Iris pigment epithelial cell (primary cell): ENCODE measurements at places on chromosomes 2 and 18.

GRCh38 chr2:25722224-25722623, 48.8 kb upstream of the DTNB start:
- no peak for DNase-seq

DNA sequence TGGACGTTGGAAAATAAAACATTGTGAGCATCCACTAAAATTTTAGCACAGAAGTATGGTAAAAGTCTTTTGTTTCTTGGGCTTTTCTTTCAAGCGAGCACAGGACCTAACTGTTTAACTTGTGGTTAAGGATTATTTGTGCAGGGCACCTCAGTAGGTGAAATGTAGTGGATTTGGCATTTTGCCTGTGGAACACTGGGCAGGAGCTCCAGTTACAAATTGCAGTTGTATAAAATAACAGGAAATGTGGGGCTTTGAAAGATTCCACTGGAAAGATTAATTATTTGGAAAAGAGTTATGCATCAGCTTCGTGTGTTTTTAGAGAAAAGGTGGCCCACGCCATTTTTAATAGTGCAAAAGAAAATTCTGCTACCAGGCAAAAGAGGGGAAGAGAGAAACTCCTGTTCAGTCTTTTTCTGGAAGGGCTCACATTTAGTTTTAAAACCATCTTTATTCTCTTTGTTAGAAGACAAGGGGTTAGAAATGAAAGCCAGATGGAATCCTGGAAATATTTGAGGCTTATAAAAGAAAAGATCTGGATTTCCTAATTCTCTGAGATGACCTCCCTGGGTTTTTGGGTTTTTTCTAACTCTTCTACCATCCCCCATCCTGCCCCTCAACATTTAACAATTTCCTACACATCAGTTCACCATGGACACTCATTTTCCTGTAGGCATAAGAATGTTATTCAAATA, 144.3 kb upstream of the SERTAD2 start:
- DNase-seq = peak; percentile 56

- DNase-seq = no peak
These were observed 44.1 kb upstream of the CYRIA start for GRCh38 chr2:16709769-16710168.

- DNase-seq = no peak
These were observed 21.7 kb downstream of the ASPRV1 start for GRCh38 chr2:69939722-69940121.

GRCh38 chr2:105749583-105750400, 5.1 kb downstream of the NCK2 start:
- DNase-seq = peak; percentile 94

GRCh38 chr2:235170016-235170415, 218.2 kb downstream of the SH3BP4 start:
- DNase-seq = peak; percentile 79

GRCh38 chr18:21602299-21602587, 1.7 kb upstream of the ESCO1 start:
- no peak for DNase-seq

- DNase-seq = peak; percentile 40
These were observed 29.8 kb upstream of the TAF1B start for GRCh38 chr2:9813312-9814128.

DNA sequence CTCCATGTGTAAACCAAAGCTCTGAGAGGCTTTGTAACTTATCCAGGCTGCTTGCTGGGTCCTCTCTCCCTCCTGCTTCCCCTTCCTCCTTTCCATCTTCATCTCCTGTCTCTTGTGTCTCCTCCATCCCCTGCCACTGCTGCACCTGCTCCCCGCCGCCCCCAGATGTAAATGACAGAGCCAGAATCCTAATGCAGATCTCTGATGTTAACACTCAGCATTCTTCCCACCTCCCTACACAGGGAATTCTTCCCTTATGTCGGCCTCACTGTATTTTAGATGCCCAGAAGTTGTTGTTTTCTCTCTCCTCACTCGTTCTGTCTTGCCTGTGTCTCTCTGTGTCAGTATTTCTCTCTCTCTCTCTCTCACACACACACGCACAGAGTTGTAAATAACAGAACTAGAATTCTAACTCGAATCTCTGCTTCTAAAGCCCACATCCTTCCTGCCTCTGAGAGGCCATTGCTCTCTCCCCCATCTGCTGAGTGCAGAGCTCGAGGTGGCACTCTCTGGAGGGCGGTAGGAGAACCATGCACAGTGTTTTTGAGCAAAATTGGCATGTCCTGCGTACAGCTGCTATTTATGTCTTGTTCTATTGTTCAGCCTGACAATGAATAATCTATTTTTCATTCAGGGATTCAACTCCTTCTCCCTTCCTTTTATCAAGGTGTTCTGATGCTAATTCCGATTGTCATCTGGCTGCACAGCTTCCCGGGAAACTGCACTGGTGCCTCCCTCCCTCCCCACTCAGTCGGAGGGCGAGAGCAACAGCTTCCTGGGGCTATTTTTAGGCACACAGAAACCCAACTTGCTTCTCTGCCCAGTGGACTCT, 219.9 kb downstream of the SH3RF3 start:
- DNase-seq = no peak

DNA sequence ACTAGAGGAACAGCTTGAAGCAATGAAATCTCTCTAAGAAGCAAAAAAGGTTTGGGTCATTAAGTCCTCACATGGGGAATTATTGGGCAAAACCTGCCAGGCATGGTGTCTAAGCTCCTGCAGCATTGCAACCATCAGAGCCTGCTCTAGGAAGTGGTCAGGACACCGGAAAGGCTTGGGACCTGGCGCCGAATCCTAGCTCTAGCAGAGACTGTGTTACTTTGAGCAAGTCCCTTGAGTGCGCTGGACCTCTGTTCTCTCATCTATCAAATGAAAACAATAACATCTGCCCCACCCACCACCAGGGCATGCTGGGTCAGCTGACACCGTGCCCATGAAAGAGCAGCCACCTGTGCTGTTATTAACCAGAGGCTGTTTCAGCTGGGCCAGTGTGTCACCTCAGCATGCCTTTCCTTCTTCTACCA, 6.3 kb downstream of the TMEM127 start:
- DNase-seq = no peak

- no peak for DNase-seq
These were observed 142.4 kb upstream of the RASGRP3 start for GRCh38 chr2:33334083-33334482.

GRCh38 chr2:8115966-8116365, 565.9 kb upstream of the ID2 start:
- DNase-seq = no peak

GRCh38 chr2:169507698-169508097, 1.8 kb upstream of the KLHL41 start:
- peak; percentile 81 for DNase-seq

DNA sequence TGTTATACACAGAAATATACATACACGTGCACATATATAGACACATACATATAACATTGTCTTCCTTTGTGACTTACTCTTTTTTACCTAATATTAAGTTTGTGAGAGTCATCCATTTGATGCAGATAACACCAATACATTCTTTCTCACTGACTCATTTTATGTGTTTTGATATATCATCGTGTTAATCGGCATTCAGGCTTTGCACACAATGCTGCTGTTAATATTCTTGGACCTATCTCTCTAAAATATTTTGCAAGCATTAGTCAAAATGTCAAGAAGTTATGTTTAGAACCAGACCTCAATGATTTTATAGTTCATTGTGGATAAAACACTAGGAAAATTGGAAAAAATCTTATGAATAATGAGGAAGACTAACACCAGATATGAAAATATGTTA, 441.1 kb downstream of the LRATD1 start:
- DNase-seq = no peak

DNA sequence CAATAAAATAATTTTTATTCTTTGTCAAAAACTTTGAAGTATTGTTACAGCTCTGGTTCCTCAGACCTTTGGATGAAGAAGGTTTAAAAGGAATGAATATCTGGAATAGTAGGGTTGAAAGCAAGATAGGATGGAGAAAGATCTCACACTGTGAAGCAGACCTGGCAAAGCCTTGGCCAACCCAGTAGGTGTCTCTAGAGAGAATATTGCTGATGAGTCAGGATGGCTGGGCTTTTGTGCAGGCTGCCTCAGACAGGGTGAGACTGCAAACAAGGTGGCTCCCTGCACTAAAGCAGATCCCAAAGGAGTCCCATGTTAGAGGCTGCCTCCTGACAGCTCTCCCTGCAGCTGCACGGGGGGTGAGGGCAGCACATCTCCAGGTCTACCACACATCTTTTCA, 226.0 kb upstream of the ITGA4 start:
- DNase-seq = no peak

DNA sequence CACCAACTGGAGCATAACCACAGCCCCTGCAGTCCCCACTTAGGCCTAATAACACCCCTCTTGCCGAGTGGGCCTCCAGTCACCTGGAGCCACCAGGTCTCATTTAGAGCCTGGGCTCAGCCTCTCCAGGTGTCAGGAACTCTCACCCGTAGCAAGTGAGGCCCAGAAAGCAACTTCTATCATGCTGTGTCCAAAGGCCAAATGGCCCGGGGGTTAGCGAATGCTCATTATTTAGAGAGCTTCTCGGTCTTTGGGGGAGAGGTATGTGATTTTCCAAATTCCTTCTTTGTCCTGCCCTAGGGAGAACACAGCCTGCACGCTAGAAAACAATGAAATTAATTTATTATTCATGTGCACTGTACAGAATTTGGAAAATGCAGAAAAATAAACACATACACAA, 109.9 kb upstream of the PTPRM start:
- DNase-seq = no peak

DNA sequence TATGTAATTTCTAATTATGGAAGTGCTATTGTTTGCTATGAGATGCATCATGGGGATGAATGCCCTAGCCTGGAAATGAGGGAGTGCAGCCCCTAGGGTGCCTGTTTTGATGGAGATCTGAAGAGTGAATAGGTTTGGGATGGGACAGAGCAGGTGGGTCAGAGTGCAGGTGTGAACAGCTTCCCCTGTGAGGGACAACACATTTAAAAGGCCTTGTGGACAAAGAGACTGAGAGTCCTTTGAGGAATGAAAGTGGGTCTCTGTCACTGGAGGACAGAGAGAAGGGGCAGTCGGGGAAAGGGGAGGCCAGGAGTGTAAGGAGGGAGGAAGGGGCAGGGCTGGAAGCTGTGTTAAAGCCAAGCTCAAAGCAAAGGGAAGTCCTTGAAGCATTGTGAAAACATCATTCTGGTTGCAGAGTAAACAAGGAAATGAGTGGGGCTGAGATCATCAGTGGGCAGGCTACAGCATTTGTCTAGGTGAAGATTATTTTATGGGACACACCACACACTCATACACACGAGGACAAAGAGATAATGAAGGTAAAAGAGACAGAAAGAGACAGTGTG, 877.6 kb downstream of the SLC4A3 start:
- DNase-seq = peak; percentile 84

- peak; percentile 77 for DNase-seq
These were observed 576.4 kb upstream of the PIK3C3 start for GRCh38 chr18:41378598-41378997.

DNA sequence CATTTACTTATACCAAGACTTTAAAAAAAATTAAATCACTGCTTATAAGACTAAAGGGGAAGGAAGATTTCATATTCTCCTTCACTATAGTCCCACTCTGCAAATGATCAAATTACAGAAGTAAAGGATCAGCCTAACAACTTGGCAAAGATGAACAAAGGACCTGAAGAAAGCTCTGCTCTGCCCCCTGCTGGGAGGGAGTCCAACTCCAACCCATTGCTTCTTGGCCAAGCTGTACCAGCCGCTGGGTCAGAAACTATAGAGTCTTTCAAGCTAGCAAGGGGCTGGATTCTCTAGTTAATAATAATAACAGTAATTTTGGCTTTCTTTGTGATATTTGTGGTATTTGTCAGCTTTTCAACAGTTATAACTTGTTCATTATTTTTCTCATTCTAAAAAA, 927.0 kb upstream of the CRIM1 start:
- DNase-seq = peak; percentile 11

DNA sequence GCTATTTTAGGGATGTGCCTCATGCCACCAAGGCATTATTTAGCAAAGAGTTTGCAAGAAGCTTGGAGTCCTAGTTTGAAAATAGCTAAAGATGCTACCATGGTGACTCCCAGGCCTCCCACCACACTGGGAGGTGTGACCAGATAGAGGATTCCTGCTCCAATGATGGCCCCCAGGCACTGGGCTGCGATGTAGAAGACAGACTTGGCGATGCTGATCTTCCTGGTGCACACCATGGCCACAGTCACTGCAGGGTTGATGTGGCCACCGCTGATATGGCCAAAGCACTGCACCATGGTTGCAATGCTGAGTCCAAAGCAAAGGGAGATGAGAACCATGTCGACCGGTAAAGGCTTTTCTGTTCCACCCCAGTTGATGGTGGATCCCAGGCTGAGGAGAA, 3.4 kb downstream of the AQP4 start:
- no peak for DNase-seq

DNA sequence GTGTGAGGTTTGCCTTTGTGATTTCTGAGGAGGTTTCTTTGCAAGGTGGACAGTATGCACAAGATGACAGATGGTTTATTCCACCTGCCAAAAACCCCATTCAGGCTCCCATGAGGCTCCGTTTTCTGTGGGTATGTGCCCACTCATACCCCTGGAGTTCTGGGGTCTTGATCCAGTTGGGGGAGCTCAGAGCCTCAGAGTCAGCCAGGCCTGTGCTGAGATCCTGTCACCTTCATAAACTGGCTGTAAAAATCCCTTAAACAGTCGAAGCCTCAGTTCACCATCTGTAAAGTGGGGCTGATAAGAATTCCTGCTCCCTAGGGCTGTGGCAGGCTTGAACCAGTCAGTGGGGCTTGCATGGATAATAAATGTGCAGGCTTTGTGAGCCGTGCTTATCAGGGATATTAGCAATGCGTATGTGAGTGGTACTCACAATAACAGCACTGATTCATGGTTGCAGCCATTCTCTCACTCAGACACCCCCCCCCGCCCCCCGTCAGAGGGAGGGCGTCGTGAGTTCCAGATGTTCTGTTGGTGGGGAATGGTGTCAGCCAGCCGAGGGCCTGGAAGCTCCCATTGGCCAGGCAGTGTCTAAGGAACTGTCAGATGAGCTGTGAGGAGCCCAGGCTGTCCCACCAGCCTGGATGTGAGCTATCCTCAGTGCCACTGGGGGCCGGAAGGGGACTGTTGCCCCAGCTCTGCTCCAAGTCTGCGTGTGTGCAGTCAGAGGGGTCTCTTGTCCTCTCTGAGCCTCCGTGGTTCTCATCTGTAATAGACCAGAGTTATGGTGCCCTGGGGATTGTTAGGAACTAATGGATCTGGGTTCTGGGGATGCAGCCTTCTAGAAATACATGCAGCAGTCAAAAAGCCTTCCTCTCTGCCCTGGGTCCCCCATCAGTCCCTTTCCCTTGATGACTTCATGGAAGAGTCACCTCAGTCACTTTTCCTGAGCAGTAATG, 51.7 kb downstream of the KCNIP3 start:
- DNase-seq = no peak

GRCh38 chr2:37189452-37190153, 1.1 kb upstream of the SULT6B1 start:
- peak; percentile 97 for DNase-seq

DNA sequence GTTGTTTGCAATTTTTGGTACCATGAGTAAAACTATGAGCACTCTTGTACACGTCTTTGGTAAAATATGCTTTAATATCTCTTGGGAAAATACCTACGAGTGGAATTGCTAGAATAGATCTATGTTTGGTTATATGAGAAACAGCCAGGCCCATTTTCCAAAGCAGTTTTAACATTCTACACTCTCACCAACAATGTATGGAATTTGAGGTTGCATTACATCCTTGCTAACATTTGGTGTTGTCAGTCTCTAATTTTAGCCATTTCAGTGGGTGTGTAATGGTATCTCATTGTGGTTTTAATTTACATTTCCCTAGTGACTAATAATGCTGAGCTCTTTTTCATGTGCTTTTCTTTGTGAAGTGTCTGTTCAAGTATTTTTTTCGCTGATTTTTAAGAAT, 118.9 kb upstream of the TCF4 start:
- peak; percentile 81 for DNase-seq
